Body of pancreas (tissue), 4 donors: ENCODE measurements at places on chromosomes 4 and X. TPM values are rescaled to one million over a fixed set of nuclear protein-coding genes. Genes with fewer than 3 reads are reported as not detected.
A peak's percentile ranks its signal among the peaks of the same experiment; 100 is the strongest.

DNA sequence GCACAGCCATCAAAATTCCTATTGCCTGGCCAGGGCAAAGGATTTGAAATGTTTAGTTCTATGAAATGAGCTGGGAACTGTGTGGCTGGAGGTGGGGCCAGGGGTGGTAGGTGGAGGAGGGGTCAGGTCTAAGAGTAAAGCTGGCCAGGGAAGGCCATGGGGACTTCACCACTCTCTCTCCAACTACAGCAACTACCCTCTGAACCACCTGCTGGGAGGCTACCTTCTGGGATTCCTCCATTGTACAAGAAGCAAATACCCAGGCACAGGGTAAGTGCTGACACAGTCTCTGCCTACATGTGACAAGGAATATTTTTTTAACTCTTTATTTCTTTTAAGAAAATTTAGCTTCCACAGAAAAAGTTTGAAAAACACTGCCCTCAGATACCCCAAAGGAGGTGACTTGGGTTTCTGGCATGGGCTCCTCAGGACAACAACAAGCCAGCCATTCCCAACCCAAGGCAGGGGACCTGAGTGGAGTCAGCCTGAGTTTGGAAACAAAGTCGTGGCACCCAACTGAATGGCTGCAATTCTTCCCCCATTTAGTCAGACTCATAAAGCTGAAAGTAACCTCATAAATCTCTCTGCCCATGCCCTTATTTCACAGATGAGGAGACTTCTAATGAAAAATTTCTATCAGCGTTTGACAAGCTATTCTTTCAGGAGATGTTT is 593.8 kb upstream of the DIPK2B start:
- no peak for DNase-seq
- H3K4me3 ChIP-seq: no peak overlapping the region
- H3K36me3 ChIP-seq: no peaks in the 10 kb centered on the region

DNA sequence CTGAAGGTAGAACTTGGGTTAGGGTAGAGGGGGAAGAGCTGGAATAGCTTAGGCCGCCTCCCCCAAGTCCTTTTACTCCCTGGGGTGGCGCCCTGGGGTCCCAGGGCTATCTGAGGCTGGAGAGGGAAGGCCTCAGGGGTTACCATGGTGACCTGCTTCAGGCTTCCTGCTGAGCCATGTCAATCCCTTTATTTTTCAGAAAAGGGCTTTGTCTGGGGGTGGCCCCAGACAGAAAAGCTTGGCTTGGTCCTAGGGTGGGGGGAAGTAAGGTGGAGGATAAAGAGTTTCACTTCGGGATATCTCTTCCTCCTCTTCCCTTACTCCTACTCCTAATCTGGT is 6.3 kb downstream of the EFNB1 start:
- no peaks in the 10 kb centered on the region for H3K27me3 ChIP-seq
- H3K4me3 ChIP-seq: no peak overlapping the region
- DNase-seq: no peak
- H3K27ac ChIP-seq: no peak overlapping the region
- peaks cover 7% of the 10 kb centered on the region for H3K4me1 ChIP-seq

DNA sequence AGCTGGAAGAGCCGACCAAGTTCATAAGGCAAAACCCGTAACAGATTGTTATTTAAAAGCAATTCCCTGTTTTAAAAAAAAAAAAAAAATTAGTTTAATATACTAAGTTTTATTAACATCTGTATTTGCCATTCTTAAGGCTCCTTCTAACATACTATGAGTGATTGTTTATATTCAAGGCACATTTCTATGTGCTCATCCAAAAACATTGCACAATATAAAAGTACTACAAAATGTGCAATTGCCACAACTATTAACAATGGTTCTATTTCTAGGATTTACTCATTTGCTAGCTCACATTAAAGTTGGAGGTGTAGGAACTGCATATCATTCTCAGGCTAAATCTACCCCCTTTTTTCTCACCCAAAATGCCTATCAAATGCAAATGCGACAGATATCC is 46.1 kb downstream of the CNOT6L start:
- no peak for DNase-seq
- H3K27ac ChIP-seq: no peak overlapping the region
- no peak overlapping the region for H3K4me3 ChIP-seq
- no peaks in the 10 kb centered on the region for H3K36me3 ChIP-seq
- no peaks in the 10 kb centered on the region for H3K27me3 ChIP-seq

DNA sequence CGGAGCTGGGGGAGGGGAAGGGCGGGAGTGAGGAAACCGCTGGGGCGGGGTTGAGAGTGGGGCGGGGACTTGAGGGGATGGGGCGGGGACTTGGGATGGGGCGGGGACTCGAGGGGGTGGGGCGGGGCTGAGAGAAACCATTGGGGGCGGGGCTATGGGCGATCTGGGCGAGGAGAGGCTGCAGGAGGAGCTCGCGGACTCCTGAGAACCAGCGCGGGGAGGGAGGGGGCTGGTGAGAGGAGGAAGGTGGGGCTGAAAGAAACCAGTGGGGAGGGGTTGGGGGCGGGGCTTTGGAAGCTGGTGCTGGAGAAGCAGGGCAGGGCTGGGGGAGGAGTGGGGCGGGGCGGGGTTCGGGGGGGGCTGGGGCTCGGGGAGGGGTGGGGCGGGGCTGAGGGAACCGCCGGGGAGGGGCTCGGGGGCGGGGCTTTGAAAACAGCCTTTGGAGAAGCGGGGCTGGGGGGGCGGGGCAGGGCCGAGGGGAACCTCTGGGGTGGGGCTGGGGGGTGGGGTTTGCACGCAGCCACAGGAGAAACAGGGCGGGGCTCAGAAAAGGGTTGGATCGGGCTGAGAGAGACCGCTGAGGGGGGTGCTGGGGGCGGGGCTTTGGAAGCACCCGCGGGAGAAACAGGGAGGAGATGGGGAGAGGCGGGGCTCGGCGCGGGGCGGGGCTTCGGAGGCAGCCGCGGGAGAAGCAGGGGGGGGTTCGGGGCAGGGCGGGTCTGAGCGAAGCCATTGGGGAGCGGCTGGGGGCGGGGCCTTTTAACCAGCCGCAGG is 777 bp upstream of the EOLA2 start:
- H3K27me3 ChIP-seq: no peaks in the 10 kb centered on the region
- no peak overlapping the region for H3K4me3 ChIP-seq
- H3K4me1 ChIP-seq: peaks cover 9% of the 10 kb centered on the region
- H3K27ac ChIP-seq: peak overlapping the region; percentile 93
- no peaks in the 10 kb centered on the region for H3K36me3 ChIP-seq

DNA sequence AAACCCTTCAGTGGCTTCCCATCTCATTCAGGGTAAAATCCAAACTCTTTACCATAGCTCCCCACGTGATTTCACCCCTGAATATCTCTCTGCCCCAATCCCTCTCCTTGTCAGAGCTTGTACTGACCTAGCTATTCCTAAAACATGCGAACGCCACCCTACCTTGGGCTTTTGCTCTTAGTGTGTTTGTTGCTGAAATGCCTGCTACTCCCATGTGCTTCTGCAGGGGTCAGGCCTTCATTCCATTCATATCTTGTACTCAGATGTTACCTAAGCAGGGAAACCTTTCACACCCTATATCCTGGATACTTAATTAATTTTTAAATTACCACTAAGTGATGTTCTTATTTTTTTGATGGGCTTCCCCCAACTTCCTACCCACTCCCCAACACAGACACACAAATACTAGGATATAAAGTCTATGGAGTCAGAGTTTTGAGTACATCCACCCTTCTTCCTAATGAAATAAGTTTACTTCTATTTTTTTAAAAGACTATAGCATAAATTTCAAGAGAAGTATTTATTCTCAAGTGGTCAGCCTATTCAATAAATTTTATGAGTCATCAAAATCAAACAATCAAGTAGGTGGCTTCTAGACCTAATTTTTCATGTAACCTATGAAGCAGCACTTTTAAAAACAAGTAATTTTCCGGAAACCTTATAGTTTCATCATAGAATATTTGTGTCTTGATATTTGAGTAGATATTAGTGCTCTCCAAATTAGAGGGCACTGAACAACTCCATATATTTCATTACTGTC is 189.4 kb downstream of the RAPGEF2 start:
- peaks cover 4% of the 10 kb centered on the region for H3K4me1 ChIP-seq
- H3K27me3 ChIP-seq: no peaks in the 10 kb centered on the region
- no peak overlapping the region for H3K4me3 ChIP-seq
- H3K36me3 ChIP-seq: no peaks in the 10 kb centered on the region
- H3K27ac ChIP-seq: no peak overlapping the region
- DNase-seq: no peak

- H3K4me3 ChIP-seq: no peak overlapping the region
- no peaks in the 10 kb centered on the region for H3K27me3 ChIP-seq
- peaks cover 13% of the 10 kb centered on the region for H3K4me1 ChIP-seq
- H3K27ac ChIP-seq: peak overlapping the region; percentile 75
These were observed 61.4 kb upstream of the TRIM2 start for GRCh38 chr4:153142700-153143438.

DNA sequence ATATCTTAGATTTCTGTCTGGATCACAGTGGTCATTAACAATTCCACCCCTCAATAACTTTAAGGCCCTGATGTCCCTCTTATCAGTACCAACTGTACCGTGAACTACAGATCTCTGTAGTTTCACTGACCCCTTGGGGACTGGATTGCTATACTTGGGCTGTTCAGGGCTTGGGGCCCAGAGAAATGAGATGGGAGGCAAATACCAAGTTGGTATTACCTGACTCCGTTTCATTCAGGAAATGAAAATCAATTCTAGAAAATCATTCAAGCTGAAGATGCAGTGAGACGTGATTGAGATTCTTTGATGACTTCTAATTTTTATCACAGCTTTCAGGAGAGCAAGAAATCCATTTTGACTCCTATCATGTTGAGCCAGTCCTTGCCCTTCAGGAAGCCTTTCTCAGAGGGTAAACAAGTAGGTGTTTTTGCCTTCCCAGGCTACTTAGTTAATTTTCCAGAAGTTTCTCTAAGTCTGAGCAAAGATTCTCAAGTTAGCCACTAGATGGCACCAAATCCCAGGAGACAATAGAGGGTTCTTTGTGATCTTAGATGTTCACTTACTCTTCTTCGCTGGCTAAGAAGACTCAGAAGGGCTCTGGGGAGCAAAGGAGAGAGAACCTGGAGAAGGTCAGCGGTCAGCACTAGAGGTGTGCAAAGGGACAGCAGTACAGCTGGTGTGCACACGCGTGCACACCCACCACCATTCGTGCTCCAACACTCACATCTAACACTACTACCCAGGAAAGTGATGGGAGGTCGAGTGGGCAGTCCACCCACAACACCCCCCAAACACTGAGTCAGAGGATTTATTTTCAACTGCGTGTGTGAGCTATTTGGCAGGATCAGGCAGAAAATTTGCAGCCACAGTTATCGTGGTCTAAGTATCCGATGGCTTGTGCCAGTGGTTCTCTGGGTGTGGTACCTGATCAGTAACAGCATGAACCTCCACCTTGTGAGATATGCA is 7.4 kb downstream of the HNRNPH2 start:
- H3K36me3 ChIP-seq: no peaks in the 10 kb centered on the region
- DNase-seq: no peak
- peak overlapping the region; percentile 50 for H3K27ac ChIP-seq
- H3K27me3 ChIP-seq: no peaks in the 10 kb centered on the region
- H3K4me3 ChIP-seq: no peak overlapping the region

GRCh38 chr4:140158365-140159030 is 4.5 kb upstream of the MAML3 start:
- H3K4me1 ChIP-seq: peaks cover 18% of the 10 kb centered on the region
- no peak overlapping the region for H3K4me3 ChIP-seq
- H3K27ac ChIP-seq: peak overlapping the region; percentile 26
- no peaks in the 10 kb centered on the region for H3K27me3 ChIP-seq
- no peaks in the 10 kb centered on the region for H3K36me3 ChIP-seq
- DNase-seq: peak; percentile 54

GRCh38 chr4:156313497-156313896 is 359.8 kb upstream of the CTSO start:
- no peaks in the 10 kb centered on the region for H3K36me3 ChIP-seq
- no peaks in the 10 kb centered on the region for H3K4me1 ChIP-seq
- no peak for DNase-seq
- no peak overlapping the region for H3K4me3 ChIP-seq
- H3K27ac ChIP-seq: no peak overlapping the region
- no peaks in the 10 kb centered on the region for H3K27me3 ChIP-seq

GRCh38 chr4:168408620-168409019 is 71.7 kb downstream of the DDX60L start:
- DNase-seq: peak; percentile 33
- H3K27me3 ChIP-seq: no peaks in the 10 kb centered on the region

GRCh38 chr4:97987019-97987648 is 156.1 kb downstream of the STPG2 start:
- no peaks in the 10 kb centered on the region for H3K36me3 ChIP-seq
- no peak overlapping the region for H3K4me3 ChIP-seq

DNA sequence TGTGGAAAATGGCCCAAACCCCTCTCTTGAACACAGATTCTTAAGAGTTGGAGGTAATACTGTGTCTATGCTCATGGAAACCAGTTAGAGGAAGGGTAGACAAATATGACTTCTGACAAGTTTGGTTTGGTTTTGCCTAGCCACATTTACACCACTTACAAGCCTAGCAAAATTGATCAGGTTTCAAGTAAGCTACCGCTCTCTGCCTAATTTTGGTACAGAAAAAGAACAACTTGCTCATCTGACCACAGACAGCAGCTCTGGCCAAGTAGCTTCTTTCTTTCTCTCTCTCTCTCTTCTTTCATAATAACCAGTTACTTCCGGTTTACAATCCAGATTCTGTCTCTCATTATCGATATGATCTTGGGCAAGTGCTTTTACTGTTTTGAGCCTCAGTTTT is 260.0 kb downstream of the GLUD2 start:
- H3K27me3 ChIP-seq: no peaks in the 10 kb centered on the region
- no peak for DNase-seq
- H3K4me1 ChIP-seq: no peaks in the 10 kb centered on the region
- H3K36me3 ChIP-seq: no peaks in the 10 kb centered on the region
- no peak overlapping the region for H3K4me3 ChIP-seq

GRCh38 chrX:51891821-51892551 is 1.4 kb upstream of the MAGED1 start:
- DNase-seq: no peak
- no peaks in the 10 kb centered on the region for H3K27me3 ChIP-seq
- peaks cover 33% of the 10 kb centered on the region for H3K4me1 ChIP-seq
- H3K27ac ChIP-seq: peak overlapping the region; percentile 30
- H3K4me3 ChIP-seq: no peak overlapping the region

DNA sequence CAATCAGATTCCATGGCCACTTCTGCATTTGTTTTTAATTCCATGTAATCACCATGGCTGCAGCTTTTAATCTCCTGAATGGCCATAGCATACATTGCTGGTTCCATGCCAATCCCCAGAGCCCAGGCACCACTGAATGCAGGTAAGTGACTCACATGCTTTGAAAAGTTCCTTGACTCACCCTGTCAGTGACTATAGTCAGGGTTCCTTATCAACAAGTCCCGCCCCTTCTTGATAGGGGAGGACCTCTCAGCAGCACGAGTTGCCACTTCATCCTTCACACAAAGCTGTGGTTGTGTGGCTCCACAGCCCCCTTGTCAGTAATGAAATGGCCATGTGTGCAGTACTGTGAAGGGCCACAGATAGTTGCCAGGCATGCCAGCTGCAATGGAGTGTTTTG is 516.6 kb downstream of the PPARGC1A start:
- H3K4me3 ChIP-seq: no peak overlapping the region
- H3K27ac ChIP-seq: no peak overlapping the region
- peak; percentile 84 for DNase-seq
- peaks cover 14% of the 10 kb centered on the region for H3K4me1 ChIP-seq
- H3K36me3 ChIP-seq: no peaks in the 10 kb centered on the region
- no peaks in the 10 kb centered on the region for H3K27me3 ChIP-seq

GRCh38 chrX:15136795-15137194 is 133.1 kb downstream of the ASB9 start:
- H3K4me1 ChIP-seq: no peaks in the 10 kb centered on the region
- no peaks in the 10 kb centered on the region for H3K36me3 ChIP-seq
- no peak for DNase-seq
- H3K4me3 ChIP-seq: no peak overlapping the region
- no peaks in the 10 kb centered on the region for H3K27me3 ChIP-seq

Gene TMPRSS11D
- total RNA-seq: not detected

Gene IL2
- total RNA-seq: not detected

Gene RAB9B
- total RNA-seq: 0.66 TPM

Gene DKK2
- not detected for total RNA-seq

Gene MAOA
- total RNA-seq: 118 TPM

Gene UGT2B28
- not detected for total RNA-seq

Gene COQ2
- total RNA-seq: 2.1 TPM
